ENCODE measurements at places on chromosomes 12 and 14.

GRCh38 chr12:49529414-49529813, 9.4 kb upstream of the KCNH3 start:
- DNase-seq: no peak

DNA sequence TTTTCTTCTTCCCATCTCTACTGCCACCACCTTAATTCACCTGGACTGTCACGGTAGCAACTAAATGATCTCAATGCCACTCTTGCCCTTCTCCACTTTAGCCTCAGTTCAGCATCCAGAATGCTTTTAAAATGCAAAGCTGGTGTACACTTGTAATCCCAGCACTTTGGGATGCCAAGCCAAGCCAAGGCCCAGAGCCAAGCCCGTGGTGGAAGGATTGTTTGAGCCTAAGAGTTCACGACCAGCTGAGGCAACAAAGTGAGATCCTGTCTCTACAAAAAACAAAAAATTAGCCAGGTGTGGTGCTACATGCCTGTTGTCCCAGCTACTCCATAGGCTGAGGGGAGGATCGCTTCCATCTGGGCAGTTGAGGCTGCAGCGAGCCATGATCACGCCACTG, 5.9 kb downstream of the CIPC start:
- no peak for DNase-seq

GRCh38 chr14:51609955-51610283, 41.8 kb upstream of the FRMD6 start:
- no peak for DNase-seq

- DNase-seq: no peak
These were observed 24.9 kb downstream of the VPS37B start for GRCh38 chr12:122870867-122871664.

DNA sequence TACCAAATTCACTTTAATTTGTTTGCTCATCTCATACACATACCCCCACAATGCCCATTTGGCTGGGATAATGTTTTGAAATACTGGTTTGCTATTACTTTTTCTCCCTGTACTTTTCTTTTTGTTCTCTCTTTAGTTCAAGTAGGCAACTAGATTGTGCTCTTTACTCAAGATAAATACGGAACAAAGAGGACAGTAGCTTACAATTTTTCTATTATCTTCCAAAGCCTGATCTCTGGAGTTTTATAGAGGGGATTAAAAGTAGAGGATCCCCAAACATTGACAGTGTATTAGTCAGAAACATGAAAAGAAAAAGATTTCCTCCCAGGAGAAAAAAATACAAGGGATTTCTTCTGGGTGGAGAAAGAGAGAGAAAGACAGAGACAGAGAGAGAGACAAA, 102.1 kb upstream of the FSCB start:
- DNase-seq: no peak

DNA sequence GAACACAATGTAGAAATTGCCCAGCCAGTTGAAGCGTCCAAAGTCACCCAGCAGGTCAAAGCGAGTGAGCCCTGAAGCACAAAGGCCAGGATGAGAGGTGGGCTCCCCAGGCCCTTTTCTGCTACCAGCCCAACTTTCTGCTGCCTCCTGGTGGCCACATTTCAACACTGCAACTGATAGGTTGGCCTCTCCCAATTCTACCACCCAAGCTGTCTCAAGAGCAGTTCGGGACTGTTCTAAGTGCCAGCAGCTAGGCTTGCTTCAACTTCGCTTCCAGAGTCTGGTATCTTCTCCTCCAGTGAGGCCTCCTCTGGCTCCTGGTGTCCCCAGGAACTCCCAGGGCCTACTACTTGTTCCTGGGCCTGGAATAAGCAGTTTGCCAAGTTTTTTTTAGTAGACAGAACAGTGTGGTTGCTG, 3.4 kb upstream of the DHH start:
- no peak for DNase-seq

DNA sequence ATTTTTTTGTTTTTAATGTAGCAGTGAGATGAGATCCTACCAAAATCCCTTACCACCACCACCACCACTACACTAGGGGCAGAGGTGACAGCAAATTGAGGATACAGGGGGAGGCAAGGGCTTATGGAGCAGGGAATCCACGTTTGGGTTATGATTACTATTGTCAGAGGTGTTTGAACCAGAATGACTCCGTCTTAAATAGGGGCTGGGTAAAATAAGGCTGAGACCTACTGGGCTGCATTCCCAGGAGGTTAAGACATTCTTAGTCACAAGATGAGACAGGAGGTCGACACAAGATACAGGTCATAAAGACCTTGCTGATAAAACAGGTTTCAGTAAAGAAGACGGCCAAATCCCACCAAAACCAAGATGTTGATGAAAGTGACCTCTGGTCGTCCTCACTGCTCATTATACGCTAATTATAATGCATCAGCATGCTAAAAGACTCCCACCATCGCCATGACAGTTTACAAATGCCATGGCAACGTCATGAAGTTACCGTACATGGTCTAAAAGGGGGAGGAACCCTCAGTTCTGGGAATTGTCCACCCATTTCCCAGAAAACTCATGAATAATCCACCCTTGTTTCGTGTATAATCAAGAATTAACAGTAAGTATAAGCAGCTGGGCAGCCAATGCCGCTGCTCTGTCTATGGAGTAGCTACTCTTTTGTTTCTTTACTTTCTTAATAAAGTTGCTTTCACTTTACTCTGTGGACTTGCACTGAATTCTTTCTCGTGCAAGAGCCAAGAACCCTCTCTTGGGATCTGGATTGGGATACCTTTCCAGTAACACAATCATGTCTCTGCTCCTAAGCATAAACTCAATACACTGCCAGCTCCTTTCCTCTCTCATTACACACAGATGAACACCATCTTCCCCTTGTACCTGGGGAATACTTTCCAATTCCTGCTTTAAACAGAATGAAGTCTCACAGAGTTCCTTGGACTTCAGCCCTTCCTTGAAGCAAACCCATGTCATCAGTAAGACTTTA, 16.7 kb upstream of the CRY1 start:
- DNase-seq: no peak

DNA sequence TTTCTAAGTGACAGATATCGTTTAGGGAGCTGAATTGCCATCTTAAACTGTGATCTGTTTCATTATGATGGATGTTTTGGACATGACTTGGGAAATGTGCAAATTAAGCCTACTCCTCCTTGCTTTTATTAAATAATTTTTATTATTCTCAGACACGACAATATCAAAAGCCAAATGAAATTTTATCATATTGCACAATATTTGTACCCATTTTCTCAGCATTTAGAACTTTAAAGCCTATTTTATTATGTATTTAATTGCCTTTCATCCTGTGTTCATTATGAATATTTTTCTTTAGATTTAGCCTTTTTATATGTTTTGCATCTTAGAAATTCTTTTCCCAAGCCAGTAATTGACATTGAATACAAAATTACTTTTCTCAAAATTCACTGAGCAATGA, 102.9 kb downstream of the PPHLN1 start:
- no peak for DNase-seq

- no peak for DNase-seq
These were observed 4.6 kb downstream of the FBRSL1 start for GRCh38 chr12:132494294-132495164.
